Stimulated activated CD8-positive, alpha-beta memory T cell treated with anti-CD3 and anti-CD28 coated beads, Interleukin-4, amount 100 ng/mL, for 1 hour (primary cell): ENCODE measurements at places on chromosomes 11 and 22.

- no peak for DNase-seq
Observed at GRCh38 chr11:119651802-119652584, 77.0 kb downstream of the NECTIN1 start.

- no peak for DNase-seq
Observed at GRCh38 chr22:46994265-46994664, 231.8 kb downstream of the TBC1D22A start.

DNA sequence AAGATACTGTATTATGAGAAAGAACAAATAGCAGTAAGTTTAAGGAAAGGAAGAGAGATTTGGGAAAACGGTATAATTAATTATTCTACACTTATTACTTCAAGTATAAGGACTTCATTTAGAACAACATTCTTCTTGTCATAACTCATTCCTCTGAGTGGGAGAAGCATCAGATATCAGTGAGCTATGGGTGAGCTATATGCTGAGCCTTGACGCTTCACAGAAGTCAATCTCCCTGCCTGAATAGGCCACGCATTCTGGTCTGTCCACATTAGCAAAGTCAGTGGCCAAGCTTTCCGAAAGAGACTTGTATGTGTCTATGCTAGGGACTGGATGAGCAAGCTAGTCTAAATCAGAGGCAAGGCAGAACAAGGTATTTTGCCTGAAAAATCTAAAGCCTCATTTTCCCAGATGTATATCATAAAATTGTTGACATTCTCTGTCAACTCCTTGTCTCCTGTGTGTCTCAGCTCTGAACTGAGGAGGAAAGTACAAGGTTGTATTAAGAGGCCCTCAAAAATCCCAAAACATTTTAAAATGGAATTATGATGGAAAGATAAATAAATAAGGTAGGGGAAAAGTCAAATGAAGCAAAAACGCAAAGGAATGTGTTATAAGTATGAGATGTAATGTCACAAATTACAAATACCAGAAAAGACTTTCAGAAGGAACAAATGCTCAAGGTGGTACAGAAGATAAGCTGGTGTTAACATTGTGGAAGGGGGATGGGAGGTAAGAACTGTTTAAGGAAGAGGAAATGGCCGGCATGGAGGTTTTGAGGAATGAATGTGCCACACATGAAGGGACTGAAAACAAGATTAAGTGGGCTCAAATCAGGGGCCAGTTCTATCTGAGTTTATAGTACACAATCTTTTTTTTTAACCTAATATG, 1.4 kb downstream of the OR52N2 start:
- no peak for DNase-seq

DNA sequence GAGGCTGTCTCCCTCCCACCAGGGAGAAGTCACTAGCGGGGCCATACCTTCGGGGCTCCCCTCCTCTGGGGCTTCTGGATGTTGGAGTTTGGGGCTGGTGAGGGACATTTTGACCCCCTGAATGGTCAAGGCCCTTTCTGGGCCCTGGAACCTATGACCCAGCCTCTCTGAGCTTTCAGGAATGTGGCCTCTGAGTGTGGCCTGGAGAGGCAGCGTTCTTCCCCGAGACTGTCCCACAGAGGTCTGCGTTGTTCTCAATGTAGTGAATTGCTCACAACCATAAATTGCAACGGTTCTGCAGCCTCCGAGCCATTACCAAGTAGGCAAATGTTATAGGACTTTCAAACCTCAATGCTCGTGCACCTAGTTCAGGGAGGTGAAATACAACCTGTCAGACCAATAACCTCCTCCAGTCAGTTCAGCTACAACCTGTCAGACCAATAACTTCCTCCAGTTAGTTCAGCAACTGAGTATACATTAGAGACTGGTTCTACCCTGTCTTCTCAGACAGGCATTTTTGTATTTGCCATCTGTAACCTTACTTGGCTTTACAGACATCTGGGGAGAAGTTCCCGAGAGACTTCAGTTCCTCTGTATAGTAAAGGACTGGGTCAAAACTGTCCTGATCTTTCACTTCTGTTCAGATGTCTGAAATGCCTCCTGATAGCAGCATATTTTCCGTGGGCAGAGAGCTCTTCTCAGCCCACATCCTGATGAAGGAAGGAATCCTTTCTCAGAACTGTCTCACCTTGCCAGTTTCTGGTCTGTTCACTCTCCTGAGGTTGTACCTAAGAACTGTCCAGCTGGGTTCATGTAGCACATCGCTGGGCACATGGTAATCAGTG, 34.2 kb downstream of the MICAL2 start:
- no peak for DNase-seq

DNA sequence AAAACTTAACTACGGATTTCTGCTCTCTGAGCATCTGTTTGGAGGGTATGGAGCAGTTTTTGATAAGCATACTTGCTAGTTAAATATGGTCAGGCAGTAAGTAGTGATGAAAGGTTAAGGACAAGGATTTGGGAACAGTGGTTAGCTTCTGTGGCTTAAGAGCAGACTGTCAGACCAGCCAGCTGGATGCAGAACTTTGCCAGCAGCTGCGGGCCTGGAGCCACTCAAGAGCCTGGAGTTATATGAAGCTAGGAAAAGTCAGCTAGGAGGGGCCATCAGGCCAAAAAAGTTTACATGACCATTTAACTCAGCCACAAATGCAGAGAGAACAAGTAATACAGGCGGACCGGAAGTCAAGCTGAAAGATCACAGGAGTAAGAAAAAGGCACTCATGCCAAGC, 1817.7 kb downstream of the LRRC4C start:
- DNase-seq = no peak

- DNase-seq = no peak
Observed at GRCh38 chr11:11979488-11980117, 28.8 kb downstream of the DKK3 start.

GRCh38 chr11:75380716-75381420, 18.4 kb upstream of the RPS3 start:
- no peak for DNase-seq

DNA sequence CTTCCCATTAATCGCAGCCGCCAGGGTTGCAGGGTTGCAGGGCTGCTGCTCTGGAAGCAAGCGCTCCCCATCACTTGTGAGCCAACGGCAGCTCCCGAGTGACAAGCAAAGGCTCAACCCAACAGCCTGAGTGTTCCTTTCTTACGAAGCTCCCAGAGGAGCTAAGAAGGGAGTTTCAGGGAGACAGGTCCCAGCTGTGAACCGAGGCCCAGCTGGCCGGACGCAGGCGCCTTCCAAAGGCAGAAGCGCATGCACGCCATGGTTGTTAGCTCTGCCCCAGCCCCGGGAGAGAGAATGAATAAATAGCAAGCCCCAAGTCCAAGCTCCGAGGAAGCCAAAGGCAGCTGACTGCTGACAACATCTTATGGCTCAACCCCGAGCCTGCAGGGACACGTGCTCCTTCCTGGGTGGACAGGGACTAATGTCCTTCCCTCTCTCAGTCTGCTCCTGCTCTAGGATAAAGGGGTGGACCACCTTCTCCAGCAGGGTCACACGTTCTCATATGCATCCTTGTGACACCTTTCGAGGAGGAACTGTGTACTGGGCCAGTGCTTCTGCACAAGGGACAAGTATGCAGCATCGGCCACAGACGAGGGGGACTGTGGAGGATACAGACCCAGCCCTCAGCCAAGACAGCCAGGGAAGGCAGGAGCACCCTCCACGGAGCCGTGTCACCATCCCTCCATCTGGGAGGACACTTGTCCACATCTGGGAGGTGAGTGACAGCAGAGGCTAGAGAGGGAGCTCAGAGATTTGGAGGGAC, 29.9 kb downstream of the SHANK2 start:
- no peak for DNase-seq

DNA sequence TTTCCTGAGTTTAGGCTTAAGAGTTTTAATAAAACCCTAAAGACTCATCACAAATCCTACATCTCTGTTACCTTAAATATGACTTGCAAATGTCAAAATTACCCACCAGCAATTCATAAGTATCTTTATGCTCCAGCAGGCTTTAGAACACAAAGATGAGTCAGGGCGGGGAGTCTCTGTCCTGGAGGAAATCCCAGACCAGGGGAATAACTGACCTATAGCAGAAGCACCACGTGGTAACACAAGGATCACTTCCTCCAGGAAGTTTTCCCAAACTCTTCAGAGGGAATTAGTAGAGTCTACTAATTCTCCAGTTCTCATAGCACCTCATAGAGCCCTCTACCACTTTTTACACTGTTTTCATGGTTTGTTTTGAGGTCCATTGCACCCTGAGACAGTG, 217.0 kb downstream of the NAV2 start:
- DNase-seq = no peak

- no peak for DNase-seq
Observed at GRCh38 chr11:75845324-75845723, 30.3 kb downstream of the UVRAG start.

DNA sequence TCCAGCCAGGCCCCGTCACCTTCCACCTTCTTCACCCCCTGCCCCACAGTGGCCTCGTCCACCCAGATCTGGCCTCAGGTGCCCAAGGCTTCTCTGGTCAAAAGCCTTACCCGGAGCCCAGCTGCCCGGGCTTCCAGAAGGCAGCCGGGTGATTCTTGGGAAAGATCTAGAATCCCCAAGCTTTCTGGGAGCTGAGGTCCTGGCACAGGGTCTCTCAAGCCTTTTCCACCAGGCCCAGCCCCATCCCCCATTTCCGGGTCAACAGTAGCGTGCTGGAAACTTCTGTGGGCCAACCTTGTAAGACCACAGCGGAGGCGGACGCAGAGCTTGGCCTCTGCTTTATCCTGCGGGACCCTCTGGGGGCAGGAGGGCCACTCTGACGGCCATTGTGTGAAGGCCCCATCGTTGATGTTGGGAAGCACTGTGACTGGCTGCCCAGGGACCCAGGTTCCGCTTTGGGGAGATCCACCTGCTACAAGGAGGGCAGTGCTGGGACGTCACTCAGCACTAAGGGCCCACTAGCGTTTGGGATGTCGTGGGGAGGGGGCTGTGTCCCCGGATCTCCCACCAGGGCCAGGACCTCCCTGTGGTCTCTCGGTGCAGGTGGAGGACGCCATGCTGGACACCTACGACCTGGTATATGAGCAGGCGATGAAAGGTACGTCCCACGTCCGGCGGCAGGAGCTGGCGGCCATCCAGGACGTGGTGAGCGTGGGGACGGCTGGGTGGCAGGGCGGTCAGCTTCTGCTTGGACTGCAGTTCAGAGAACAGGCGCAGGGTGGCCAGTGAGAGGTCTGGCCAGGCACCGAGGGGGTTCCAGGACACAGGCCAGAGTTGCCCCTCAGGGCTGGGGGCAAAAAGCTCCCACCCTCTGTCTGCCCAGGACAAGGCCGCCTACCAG, 11.5 kb downstream of the TSPAN32 start:
- no peak for DNase-seq

- no peak for DNase-seq
Observed at GRCh38 chr11:81963018-81963417, 770.6 kb downstream of the FAM181B start.

DNA sequence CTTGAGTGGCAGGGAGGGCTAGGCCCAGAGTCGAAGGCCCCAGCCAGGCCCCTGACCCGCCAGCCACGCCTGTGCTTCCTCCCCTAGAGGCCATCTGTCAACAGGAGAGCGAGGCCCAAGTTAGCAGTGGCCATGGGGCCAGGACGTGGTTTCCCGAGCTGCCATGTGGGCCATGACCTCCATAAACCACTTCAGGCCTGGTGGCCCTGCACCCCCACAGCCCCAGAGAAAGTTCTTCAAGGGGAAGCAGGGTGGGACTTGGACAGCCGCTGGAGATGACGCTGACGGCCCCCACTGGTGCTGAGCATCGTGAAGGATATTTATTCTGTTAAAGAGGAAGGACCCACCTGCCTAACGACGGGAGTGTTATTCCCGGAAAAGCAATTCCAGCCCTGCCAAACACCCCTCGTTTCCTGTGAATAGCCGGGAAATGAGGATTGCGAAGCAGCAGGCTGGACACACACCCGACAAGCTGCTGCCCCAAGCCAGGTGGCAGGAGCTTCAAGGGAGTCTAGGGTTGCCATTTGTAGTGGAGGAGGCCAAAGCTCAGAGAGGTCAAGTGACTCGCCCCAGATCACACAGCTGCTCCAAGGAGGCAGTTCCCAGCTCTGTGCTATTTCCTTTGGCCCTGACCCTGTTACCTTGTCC, 12.8 kb downstream of the PRR5 start:
- no peak for DNase-seq

DNA sequence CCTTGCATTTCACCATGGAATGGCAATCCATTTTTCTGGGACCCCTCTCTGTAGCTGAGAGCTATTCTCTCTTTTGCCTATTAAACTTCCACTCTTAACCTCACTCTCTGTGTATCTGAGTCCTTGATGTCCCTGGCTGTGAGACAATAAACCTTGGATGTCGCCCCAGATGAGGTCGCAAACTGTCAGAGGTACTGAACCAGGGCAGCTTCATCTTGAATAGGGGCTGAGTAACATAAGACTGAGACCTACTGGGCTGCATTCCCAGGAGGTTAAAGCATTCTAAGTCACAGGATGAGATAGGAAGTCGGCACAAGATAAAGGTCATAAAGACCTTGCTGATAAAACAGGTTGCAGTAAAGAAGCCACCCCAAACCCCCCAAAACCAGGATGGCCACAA, 68.0 kb downstream of the RSF1 start:
- DNase-seq = no peak

GRCh38 chr11:82676483-82677094, 57.1 kb downstream of the FAM181B start:
- DNase-seq = no peak

DNA sequence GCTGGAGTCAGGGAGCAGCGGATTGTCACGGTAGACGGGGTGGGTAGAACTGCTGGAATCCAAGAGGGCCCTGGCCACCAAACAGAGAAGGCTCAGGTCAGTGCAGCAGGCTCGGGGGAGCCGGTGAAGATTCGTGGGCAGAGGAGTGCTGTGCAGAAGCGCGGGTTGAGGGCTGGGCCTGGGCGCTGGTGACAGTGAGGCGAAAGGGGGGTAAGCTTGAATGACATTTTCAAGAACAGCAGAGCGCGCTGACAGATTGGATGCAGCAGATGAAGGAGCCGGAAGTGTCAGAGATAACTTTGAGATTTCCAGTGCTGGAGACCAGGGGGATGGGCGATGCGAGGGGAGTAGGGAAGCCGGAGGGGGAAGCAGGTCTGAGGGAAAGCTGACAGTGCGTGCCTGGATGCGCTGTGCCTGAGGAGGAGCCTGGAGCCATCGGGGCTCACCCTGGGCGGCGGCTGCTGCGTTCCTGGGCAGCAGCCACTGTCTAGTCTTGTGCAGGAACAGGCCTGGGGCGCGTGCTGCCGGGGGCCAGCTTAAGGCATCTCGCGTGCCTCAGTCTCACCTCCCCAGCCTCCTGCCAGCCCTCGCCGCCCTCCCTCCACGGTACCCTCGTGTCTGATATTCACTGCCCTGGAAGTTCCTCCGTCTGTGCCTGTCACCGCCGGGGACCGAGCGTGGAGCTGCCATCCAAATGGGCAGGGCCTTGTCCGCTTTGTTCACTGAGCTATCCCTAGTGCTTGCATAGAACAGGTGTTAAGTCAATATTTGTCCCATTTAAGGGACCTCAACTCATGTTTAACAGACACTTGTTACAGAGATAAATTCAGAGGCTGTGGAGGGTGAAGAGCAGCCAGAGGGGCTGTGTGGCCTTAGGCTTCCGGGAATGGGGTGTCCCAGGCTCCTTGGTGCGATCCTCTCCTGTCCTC, 5.2 kb downstream of the GRIK4 start:
- no peak for DNase-seq

- DNase-seq = no peak
Observed at GRCh38 chr11:122729139-122729538, 73.6 kb downstream of the UBASH3B start.
